ENCODE measurements at places on chromosomes 6 and 20.

DNA sequence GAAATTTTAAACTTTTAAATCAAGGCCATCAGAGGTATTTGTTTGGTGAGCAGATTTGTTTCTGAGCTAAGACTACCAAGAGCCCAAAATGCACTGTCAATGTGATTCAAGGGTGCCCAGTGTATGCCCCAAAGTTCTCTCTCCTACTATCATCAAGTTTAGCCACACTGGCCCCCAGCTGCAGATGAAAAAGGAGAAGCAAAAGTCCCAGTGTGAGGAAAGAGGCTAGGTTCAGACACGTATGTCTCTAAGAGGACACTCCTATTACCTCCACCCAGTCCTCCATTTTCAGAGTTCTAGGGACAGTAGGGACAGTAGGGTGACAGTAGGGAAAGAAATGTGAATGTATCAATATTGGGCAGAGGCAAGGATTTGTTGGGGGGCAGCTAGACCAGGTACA is 230.8 kb downstream of the CD83 start:
- no peak for DNase-seq

DNA sequence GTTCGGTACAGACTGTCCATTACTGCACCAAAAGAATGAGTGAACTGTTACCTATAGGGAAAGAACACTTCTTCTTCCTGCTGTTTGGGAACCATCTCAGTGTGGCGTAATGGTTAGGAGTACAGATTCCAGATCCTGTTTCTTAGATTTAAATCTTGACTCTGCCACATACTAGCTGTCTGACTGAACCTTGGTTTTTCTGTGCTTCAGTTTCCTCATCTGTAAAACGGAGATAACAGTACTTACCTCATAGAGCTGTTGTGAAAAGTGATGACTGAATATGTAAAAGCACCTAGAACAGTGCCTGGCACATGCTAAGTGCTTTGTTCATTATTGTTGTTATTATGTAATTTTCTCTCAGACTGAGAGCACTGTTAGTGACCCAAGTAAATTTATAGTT is 39.8 kb downstream of the STX11 start:
- DNase-seq = no peak

DNA sequence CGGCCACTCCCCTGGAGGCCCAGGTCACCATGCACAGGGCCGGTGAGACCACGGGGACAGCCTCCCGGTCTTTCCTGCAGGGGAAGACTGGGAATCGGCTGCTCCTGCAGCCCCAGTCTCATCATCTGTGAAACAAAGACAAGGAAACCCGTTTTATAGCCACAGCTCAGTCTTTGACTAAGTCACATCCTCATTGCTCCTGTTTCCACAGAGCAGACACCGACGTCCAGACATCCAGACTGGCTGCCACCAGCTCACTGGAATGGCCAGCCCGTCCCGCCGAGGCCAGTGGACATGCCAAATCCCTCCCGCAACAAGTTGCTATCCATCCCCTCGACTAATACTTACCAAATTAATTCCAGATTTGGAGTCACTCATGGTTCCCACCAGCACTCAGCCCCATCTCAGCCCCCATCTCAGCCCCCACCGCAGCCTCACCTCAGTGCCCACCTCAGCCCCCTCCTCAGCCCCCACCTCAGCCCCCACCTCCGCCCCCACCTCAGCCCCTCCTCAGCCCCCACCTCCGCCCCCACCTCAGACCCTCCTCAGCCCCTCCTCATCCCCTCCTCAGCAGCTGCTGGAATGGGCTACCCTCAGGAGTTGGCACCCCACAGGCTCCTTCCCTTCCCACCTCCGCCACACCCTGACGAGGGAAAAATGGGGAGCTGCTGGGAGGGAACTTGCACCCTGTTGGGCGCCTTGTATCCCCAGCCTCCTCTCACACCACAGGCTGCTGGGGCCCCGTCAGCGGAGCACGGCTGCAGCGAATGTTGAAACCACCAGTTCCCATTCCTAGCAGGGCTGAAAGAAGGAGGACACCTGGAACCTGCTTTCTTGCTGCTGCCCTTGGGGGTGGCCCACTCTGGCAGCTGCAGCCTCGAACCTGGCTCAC is 48.7 kb downstream of the YTHDF1 start:
- DNase-seq = no peak

DNA sequence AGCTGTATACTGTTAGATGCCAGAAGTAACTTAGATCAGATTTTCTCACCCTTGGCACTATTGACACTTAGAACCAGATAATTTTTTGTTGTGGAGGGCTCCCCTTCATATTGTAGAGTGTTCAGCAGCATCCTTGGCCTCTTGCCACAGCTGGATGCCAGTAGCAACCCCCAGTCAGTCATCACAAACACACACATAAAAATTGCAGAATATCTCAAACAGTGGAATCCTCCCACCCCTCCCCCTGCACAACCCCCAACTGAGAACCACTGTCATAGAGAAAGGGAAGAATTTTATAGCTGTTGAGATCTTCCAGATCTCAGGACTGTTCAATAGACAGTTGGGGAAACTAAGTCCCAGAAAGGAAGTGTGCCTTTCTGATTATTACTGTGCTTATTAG is 81.2 kb upstream of the VSTM2L start:
- DNase-seq = peak; percentile 24

GRCh38 chr20:50153153-50153499 is 397 bp downstream of the PEDS1 start:
- DNase-seq = no peak

DNA sequence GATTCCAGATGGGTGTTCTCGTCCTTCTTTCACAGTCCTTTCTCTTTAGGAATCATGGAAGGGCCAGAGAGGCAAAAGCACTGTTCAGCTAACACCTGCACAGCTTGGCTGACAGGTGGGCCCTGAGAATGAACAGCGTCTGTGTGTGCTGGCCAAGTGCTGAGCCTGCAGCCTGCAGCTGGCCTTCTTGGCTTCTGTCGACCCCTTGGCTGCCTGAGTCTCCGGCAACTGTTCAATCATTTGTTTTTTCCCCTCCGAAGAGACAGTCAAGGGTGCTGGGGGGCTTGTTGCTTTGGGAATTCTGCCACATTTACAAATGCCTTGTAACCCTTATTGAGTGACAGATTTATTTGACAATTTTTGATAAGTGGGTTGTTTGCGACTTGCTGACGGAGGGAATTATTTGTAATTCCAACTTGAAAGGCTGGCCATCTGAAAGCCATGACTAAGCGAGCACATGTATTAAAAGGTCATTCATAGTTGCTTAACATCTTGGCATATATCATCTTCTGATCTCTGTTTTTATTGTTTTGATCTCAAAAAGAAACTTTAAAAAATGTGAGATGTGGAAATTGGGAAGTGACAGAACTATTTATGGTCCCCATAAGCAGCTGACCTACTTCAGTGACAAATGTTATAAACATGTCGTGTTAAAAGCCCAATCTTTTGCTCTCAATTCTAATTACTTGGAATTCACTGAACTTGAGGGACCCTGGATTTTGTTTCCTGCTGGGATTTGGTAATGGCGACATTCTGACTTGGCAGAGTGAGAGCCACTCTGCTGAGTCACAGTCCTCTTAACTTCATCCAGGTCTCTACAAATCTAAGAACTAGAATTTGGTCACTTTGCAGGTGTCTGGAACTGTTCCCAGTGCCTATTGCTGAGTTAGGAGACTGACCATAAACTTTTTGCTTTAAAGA is 41.9 kb upstream of the FERMT1 start:
- DNase-seq = no peak

GRCh38 chr6:1605004-1605892 is 4.5 kb upstream of the FOXC1 start:
- no peak for DNase-seq

DNA sequence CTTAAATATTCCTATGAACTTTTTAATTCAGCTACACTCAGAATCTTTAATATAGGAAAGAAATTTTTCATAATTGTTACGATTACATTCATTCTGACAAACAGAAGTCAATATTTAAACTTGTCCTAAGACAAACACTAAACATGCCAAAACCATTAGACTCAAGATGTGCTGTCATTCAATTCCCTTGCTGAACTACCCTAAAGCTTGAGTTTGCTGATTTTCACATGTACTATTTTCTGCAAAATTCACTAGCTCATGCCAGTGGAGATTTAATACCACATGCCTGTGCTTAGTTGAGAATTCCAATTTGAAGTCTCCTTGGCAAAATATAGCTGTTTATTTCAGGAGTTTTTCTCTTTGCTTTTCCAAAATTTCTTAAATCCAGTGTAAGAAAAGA is 448.0 kb downstream of the COL12A1 start:
- DNase-seq = no peak

DNA sequence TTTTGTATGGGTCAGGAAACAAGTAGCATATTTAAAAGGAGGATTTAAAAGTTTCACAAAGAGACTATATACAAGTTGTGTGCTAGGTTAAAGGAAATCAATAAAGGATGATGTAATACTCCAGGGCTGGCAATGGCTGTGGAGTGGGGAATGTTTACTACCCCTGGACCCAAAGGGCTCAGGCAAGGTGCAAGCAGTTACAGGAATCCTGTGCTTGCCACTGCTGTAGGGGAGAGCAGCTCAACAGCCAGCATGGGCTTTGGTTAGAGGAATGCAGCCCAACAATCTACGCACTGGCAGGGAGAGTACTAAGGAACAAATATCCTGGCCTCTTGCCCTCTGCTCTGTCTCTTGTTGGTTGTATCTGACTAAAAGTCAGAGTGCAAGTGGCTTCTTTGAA is 1642.2 kb downstream of the KHDRBS2 start:
- DNase-seq = no peak

GRCh38 chr6:169530752-169531123 is 171.1 kb downstream of the WDR27 start:
- DNase-seq = no peak

DNA sequence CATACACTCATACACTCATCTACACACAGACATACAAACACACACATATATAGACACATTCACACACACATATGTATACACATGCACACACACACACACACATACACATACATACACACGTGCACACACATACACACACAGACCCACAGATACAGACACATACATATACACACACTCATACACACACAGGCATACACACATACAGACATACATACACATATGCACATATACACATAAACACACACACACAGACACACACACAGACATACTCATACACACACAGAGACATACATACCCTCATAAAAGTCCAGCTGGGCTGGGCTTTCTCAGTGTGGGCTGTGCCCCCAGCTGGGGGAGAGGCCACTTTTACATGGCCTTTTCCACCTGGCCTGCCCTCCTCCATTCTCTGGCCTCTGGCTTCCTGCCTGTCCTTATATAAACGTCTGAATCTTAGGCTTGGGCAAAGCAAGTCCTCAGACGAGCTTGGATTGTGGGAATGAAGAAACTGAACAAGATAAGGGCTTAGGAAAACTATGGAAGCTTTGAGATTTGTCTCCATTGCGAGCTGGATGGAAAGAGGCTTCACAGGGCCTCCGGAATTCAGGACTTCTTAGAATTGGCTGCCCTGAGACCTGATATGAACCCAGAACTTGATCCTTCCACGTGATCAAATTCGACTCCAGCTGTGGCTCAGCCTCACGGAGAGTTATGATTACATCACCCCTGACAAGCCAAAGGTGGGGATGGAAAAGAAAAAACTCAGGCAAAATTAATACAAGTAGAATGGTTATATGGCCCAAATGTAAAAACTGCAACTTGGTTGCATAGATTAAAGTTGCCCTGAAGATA is 22.5 kb upstream of the CST3 start:
- no peak for DNase-seq

DNA sequence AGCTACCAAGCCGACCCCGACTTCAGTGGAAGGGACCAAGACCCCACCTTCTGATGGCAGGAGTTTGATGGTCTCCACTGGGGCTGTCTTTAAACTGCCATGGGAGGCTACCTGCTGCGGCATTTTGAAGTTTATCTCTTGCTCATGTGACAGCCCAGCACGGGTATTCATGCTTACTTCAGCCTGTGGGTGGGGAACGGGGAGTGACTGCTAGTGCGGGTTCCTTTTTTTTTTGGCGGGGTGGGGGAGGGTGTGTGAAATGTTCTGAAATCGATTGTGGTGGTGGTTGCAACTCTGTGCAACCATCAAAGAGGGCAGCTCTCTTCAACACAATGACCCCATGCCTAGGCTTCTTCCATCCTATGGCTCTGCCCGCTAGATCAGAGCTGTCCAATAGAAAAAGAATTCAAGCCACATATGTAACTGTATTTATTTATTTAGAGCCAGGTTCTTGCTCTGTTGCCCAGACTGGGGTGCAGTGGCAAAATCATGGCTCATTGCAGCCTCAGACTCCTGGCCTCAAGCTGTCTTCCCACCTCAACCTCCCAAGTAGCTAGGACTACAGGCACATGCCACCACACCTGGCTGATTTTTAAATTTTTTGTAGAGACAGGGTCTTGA is 53.7 kb downstream of the PPP1R16B start:
- no peak for DNase-seq

- DNase-seq = no peak
These were observed 20.2 kb downstream of the HLA-DRA start for GRCh38 chr6:32459781-32460424.

- no peak for DNase-seq
These were observed 1.5 kb downstream of the SALL4 start for GRCh38 chr20:51800872-51801121.

GRCh38 chr20:62885046-62885895 is 23.6 kb upstream of the TCFL5 start:
- no peak for DNase-seq

- DNase-seq = no peak
These were observed 4.4 kb downstream of the ENPP4 start for GRCh38 chr6:46134216-46134615.

DNA sequence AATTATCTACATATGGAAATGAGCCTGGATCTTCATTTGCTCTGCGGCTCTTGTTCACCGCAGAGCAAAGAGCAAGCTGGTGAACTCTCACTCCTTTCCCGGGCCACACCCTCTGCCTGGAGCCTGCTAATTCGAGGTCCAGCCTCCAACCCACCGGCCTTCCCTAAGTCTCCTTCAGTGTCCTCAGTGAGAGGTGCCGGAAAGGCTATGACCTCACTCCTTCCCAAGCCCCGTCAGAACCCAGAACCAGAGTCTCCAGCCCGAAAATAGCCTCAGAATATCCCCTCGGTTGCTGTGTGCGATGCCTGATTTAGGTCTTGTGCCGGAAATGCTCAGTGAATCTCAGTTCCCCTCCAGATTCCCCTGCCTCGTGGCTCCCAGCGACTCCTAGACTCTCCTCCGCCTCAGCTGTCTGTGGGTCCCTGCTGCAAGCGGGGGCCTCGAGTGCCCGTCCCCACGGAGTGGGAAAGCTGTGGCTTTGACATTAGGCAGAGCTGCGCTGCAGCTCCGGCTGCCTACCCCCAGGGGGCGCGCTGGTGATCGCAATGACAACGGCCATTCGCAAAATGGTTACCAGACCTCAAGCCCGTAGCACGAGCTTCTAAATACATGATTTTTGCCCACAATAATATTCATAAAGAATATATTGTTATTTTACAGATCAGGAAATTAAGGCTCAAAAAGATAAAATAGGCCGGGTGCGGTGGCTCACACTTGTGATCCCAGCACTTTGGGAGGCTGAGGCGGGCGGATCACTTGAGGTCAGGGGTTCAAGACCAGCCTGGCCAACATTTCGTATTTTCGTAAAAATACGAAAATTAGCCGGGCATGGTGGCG is 4.1 kb upstream of the BNIP5 start:
- no peak for DNase-seq

- no peak for DNase-seq
These were observed 44.8 kb downstream of the FARS2 start for GRCh38 chr6:5305968-5306626.

GRCh38 chr6:113901482-113901881 is 44.3 kb downstream of the MARCKS start:
- DNase-seq = no peak
